ENCODE measurements at places on chromosomes 11 and 22.

DNA sequence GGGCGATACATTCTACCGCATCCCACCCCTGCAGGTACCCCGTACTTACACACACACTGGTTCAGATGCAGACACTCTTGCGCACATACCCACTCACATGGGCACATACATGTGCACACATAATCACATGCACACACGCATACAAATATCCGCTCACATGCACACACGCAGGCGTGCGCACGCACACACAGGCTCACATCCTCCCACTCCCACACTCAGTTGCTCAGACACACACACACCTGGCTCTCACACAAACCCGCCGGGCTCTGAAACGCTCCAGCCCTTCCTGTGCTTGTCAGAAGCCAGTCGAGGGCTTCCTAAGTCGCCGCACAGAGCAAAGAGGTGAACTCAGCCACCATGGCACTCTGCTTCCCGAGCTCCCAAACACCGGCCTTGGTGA lies 164.5 kb downstream of the CRYBB2 start:
- no peak for DNase-seq

DNA sequence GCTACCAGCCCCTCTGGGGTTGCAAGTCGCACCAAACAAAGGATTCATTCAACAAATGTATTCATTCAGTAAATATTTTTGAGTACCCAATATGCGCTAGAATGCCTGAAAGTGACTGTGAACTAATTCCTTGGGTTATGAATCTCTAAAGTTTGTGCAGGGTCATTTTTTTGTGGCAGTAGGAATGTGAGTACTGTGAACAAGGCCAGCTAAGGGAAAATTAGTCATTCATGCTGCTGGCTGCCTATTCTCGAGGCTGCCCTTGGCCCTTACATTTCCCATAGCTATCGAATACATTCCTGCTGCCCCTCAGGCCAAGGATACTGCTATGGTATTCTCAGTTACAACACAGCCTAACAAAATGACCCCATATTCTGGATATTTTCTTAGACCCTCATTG lies 141.6 kb downstream of the TRPC6 start:
- DNase-seq: no peak

DNA sequence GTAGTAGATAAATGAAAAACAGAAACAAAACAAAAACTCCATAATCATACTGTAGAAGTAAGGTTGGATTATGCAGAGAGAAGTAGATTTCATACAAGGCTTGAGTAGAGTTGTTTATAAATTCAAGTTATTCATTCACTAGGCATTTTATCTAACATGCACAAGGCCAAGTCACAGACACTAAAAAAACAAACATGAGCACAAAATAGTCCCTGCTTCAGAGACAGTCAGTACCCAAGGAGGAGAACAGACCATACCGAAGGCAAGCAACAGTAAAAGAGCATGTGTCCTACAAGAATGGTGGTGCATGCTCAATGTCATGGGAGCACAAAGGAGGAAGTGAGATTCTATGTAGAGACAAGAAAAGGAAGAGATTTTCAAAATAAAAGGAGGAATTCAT lies 796.5 kb upstream of the LRRC4C start:
- no peak for DNase-seq

- DNase-seq: no peak
Observed at GRCh38 chr11:104164028-104164520, at the start of gene PDGFD. TSS of gene PDGFD (minus strand) at chr11:104164147.

DNA sequence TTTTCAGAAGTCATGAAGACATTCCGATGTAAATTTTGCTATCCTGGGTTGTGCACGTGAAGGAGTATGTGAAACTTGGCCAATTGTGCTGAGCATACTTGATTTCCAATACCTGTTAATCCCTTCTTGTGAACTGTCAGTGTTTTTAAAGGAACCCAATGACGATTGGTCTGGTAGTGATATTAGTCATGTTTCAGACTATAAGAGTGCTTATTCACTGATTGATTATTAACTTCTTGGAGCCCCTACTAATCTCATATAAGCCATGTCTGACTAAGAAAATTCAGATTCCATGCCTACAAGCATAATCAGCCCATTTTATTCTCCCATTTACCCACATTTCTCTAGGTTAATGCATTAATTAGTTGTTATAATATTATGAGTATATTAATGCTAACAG lies 330.8 kb upstream of the MTNR1B start:
- no peak for DNase-seq

DNA sequence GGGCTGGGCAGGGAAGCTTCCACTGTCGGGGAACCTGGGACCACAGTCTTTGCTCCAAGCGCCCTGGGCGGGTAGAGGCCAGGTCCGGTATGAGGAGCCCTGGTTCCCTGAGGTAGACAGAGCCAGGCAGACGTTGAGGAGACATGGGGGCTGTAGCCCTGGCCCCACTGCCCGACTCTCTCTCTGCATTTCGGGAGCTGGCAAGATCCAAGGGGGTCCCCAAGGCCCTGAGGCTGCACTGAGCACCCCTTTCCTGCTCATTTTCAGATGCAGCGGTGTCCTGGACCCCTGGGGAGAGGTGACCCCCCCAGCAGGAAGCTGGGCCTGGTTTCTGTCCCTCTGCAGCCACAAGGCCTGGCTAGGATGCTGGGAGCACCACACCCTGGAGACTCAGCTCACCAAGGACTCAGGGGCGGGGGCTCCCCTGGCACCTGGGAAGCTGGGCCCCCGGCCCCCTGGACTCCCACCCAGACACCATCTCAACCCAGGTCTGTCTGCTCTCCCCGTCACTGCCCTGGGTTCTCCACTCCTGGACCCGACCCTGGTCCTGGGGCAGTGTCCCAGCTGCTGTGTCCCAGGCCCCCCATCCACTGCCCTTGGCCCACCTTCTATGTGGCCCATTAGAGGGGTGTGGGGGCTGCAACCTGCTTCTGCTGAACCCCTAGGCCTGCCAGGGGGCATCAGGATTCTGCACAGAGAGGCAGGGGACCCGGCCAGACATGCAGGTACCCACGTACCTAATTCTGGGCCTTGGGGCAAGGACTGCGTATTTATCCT lies 15.0 kb upstream of the MUC6 start:
- no peak for DNase-seq

GRCh38 chr11:76074148-76075095 lies 131.9 kb downstream of the WNT11 start:
- DNase-seq: no peak

All from activated CD8-positive, alpha-beta memory T cell treated with anti-CD3 and anti-CD28 coated beads for 1 hour (primary cell).